Cortex of kidney (tissue), 1 donor: ENCODE measurements at places on chromosomes 16 and 17.

DNA sequence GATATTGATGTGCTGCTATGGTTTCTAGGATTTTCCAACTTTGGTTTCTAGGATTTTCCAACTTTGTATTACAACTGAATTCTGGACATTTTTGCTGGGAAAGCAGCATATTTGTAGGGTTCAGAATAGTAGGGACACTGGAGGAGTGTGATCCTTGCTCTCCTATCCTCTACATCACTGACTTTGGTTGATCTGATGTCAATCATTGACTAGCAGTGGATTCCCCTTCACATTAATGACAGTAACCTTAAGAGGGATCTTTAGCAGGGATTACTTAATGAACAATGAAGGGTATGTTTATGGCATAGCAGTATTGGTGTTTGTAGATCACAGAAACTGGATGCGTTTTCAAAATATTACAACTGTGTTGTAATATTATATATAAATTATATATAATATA, 67.4 kb downstream of the MAP2K4 start:
- no peak for DNase-seq

- DNase-seq: no peak
Measured at GRCh38 chr16:3028716-3029319, 5.0 kb downstream of the THOC6 start.

GRCh38 chr17:55661256-55661758, 61.4 kb downstream of the TMEM100 start:
- DNase-seq: no peak

GRCh38 chr17:21512307-21513011, 136.3 kb downstream of the KCNJ12 start:
- no peak for DNase-seq

DNA sequence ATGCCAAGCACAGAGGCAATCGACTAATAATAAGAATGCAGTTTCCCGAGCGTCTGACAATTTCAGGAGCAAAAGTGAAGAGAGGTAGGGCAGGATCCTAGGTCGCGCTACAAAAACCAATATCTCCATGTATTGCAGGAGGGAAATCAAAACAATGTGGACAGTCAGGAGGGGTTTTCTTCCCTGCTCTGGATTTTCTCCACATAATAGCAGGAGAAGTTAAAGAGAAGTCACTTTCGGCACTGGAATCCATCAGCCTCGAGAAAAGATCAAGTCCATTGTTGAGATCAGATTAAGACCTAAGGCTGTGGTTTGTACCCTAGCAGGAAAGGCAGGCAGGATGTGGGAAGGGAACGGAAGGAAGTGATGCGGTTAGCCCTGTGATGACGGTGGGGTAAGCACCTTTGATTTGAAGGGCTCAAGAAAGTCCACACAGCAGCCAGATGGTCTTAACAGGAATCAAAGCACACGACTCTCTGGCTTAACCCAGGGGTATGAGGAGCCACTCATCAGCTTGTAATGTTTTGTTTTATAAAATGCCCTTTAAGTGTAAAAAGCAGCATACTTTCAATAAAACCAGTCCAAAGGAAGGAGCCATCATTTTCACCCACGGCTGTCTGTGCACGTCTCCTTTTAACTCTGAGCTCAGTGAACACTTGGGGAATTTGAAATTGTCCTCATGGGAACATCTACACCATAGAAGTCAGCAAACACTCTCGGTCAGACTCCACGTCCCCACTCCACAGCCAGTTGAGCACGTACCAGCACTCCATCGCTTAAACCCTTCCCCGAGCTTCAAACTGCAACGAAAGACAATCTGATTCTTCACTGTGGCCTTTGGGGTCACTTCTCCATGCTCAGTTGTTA, 15.8 kb upstream of the AKTIP start:
- DNase-seq: no peak
